Stimulated activated CD8-positive, alpha-beta memory T cell treated with anti-CD3 and anti-CD28 coated beads, Interleukin-15, amount 100 ng/mL, for 24 hours (primary cell): ENCODE measurements at places on chromosomes 13 and 19.

DNA sequence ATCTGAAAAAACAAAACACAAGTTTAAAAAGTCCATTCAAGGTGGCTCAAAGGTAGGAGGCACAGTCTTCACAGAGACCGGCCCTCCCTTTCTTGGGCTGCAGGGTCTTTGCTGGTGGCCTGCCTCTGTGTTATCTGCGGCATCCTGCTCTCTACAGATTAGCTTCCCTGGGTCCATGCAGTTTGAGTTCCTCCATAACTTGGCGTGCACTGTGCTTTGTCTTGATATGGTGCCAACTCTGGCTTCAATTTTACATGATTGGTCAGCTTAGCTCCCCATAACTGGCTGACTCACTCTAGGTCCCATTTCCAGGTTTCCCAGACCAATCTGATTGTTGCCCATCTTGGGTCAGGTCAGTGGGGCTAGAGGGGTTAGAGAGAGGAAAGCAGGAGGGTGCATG lies 41.8 kb downstream of the TPT1 start:
- no peak for DNase-seq

GRCh38 chr19:18761531-18762110 lies 29.5 kb downstream of the COMP start:
- no peak for DNase-seq

DNA sequence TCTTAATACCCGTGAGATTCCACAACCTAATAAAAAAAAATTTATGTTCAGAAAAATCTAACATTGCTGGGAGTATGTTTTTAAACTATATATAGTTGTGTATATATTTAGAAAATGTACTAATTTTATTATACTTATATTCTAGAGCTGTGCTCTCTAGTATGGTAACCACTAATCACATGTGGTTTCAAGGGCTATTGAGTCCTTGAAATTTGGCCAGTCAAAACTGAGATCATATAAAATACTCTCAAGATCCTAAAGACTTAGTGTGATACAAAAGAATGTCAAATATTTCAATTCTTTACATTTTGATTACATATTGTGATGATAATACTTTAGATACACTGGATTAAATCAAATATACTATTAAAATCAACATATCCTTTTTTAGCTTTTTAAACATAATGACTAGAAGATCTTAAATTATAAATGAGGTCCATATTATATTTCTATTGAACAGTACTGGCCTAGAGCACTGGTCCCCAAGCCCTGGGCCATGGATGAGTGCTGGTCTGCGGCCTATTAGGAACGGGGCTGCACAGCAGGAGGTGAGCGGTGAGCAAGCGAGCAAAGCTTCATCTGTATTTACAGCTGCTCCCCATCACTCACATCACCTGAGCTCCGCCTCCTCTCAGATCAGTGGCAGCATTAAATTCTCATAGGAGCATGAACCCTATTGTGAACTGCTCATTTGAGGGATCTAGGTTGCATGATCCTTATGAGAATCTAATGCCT lies 176.5 kb upstream of the NBEA start:
- DNase-seq: no peak

GRCh38 chr13:42615691-42616090 lies 41.7 kb downstream of the TNFSF11 start:
- DNase-seq: no peak

DNA sequence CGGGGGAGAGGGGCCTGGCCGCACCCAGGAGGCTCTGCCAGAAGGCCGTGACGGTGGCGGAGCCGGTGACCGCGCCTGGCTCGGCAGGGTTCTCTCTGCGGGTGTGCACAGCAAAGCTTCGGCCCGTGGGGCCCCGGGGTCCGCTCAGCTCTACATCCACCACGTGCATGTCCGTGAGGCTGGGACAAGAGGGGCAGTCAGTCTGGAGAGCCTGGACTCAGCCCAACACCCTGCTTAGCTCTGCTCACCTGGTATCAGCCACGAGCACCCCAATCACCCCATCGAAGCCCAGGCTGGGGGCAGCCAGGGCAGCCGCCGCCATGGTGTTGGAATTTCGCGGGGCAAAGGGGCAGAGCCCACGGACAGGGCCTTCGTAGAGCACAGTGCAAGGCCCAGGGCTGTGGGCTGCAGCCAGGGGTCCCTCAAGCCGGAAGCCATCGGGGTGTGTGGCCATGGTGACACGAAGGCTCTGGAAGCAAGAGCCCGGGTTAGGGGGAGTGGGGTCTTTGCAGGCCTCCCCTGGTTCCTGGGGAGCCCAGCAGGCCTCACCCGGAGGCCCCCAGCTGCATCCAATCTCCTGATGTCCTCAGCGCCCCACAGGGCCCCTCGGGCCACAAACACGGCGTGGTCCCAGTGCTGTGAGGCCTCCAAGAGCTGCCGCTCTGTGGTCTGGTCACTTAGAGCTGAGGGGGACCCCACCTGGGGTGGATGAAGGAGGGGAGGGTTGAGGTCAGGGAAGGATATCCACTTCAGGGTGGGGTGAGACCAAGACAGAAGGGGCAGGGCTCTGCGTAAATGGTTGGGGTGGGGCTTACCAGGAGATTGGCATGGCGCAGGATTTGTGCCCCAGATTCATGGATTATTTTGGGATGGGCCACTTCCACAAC lies 1.4 kb downstream of the ASPDH start:
- no peak for DNase-seq
